ENCODE measurements at places on chromosomes 4 and X.

DNA sequence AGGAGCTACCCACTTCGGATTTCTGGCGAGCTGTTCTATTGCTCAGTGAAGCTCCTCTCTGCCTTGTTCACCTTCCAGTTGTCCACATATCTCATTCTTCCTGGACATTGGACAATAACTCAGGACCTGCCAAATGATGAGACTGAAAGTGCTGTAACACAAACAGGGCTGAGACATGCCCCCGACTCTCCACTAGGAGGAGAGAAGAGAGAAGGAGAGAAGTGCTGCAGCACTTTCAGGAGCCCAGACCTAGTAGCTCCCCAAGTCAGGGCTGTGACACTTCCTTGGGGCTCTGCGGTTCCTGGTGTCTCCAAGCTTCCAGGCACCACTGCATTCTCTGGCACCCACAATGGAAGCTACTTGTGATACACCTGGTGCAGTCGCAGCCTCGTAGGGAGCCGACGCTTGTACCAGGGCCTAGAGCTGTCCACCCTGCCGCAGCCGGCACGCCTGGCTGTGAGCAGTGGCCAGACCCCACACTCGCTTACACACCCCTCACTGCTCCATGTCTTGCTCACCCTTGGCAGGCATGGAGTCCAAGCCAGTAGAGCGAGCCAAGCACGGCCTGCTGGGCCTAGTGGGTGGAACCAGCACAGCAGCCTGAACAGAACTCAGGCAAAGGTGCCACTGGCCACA is 234.9 kb downstream of the TECRL start:
- no peak for DNase-seq

GRCh38 chr4:6556263-6556662 is 18.7 kb upstream of the MAN2B2 start:
- no peak for DNase-seq

DNA sequence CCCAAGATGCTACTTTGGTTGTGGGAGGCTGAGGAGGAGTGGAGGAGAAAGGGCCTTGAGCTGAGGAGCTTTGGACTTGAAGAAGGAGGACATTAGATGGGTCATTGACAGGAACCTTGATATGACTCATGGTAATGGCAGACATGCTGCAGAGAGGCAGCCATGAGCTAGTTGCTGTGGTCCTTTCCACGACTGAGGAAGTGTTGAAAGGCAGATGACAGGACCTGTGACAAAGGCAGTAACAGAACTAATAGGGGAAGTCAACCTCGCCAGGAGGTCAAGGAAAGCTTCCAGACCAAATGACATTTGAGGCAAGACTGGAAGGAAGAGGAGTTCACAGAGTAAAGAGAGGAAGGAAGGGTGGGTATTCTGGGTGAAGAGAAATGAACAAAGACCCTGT is 7.6 kb upstream of the XPNPEP2 start:
- DNase-seq, result no peak

- DNase-seq, result no peak
Observed at GRCh38 chr4:43277003-43277402, 384.5 kb downstream of the GRXCR1 start.

GRCh38 chr4:142353149-142353738 is 492.9 kb downstream of the INPP4B start:
- no peak for DNase-seq

DNA sequence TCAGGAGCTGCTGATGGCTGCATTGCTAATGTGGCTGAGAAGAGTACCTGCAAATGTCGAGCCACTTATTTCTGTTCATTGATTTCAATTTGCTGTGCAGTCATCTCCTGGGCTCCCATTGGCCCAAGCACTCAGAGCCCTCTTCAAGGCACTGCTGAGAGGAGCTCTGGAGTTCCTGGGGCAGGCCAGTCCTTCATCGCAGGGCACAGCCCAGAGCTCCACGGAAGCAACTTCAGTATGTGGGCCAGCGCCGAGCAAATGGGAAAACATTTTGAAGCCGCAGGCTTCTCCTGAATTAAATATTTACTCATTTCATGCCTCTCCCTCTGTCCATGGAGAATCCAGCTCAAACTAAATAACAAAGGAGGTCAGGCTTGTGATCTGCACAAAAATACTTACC is 383.3 kb downstream of the BCOR start:
- no peak for DNase-seq

Measured in posterior cingulate gyrus (tissue), 11 donors.